Stimulated activated CD4-positive, alpha-beta T cell treated with anti-CD3 and anti-CD28 coated beads, Interleukin-1b, Interleukin-23, amount 100 ng/mL, for 24 hours (primary cell): ENCODE measurements at places on chromosomes 11 and 22.

- DNase-seq: no peak
Observed at GRCh38 chr22:47027766-47028165, 265.3 kb downstream of the TBC1D22A start.

DNA sequence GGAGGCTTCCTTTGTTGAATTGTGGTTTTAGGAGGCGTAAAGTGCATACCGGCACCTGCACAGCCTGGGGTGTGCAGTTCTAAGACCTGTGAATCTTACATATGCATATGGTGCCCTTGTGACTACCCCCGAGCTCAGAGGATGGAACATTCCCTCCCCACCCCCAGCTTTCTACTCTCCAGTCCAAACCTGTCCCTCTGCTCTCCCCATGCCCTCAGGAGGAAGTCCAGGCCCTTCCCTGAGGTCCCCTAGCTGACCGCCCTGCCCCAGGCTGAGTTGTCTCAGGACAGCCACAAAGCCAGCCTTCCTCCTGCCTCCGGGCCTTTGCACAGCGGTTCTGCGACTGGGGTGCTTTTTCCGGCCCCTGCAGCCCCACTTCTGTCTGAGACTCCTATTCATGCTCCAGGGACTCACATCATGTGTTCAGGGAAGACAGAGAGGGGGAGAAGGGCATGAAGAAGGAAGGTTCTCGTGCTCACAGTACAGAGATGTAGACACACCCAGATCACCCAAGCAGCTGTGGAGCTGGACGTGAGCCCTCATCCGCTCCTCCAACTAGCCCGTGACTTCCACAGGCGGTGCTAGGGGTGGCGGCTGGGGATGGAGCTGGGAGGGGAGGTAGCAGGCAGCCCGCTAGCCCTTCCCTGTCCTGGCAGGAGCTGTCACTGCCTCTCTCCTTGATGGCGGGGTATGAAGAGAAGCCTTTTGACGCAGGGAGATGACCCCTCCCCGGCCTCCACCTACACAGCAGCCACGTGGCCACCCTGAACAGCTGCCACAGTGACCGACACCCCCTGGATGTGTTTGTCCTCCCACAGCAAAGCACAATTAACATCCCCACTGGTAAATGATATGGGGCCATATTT, 50.8 kb downstream of the FLRT1 start:
- DNase-seq: no peak

GRCh38 chr11:94675239-94675638, 92.9 kb upstream of the AMOTL1 start:
- no peak for DNase-seq

DNA sequence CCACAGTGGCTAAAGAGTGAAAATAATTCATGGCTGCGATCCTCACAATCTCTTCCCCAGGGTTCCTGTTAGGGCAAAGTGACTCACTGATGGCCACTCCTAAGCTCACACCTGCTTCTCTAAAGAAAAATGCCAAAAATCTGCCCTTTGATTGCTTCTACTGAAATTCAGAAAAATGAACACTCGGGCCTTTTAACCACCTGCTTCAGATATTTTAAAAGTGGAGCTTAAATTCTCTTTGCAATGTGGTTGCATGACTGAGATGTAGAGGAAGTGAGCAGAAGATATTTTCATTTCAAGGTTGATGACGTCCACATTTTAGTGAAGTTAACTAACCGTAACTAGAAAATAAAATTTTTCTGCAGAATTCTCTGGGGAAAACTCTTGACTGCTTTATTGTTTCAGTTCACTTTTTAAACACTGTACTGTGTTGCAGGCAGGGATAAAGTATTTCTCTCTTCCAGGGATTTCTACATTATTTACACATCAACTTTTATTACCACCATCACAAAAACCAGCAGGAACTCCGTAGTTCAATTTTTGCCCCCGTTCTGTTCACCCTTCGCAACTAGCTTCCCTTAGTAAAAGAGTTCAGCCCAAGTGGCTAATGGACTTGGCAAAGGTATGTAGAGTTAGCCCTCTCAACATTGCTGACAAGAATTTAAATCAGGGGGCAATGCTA, 8.5 kb downstream of the RAB30 start:
- DNase-seq: no peak

- no peak for DNase-seq
Observed at GRCh38 chr11:38612701-38613100, 2014.7 kb upstream of the RAG2 start.

- DNase-seq: no peak
Observed at GRCh38 chr11:70040452-70040851, 37.7 kb upstream of the ANO1 start.

GRCh38 chr11:82176945-82177344, 556.7 kb downstream of the FAM181B start:
- DNase-seq: no peak

GRCh38 chr11:61667684-61668305, 12.4 kb upstream of the DAGLA start:
- DNase-seq: no peak

DNA sequence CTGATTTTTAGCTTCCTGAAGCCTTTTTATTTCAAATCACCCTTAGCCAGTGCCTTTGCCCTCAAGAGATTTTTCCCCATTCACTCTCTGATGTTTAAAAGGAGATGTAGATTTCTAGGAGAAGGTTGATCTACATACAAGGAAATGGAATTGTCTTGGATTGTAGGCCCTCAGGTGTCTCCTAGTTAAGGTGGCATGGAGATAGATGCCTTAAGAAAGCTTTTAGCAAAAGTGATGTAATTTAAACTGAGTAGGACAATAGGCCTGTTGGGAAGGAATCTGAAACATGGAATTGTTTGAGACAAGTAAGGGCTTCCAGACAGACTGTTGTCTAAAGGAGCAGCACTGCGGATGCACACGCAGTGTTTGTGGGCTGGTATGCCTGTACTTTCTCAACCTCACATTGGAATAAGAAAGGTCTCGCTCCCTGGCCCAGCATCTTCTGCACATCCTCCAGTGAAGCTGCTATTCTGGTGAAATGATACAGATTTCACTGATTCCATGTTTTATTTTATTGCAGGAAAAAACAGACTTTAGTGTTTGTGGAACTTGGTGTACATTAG, 69.8 kb upstream of the SLC25A18 start:
- DNase-seq: no peak

GRCh38 chr11:87122852-87123251, 85.1 kb downstream of the TMEM135 start:
- DNase-seq: no peak

GRCh38 chr11:122793515-122793914, 44.8 kb upstream of the CRTAM start:
- no peak for DNase-seq

- DNase-seq: no peak
Observed at GRCh38 chr11:28537822-28538221, 429.6 kb downstream of the METTL15 start.

- DNase-seq: no peak
Observed at GRCh38 chr22:38346506-38346905, 29.3 kb upstream of the CSNK1E start.

GRCh38 chr11:121293288-121293594, 670 bp downstream of the SC5D start:
- DNase-seq: no peak

- no peak for DNase-seq
Observed at GRCh38 chr11:108786281-108786990, 121.6 kb downstream of the DDX10 start.

- DNase-seq: no peak
Observed at GRCh38 chr22:17536269-17536668, 27.0 kb upstream of the SLC25A18 start.

GRCh38 chr11:125315079-125315740, 150.7 kb downstream of the PKNOX2 start:
- DNase-seq: no peak

DNA sequence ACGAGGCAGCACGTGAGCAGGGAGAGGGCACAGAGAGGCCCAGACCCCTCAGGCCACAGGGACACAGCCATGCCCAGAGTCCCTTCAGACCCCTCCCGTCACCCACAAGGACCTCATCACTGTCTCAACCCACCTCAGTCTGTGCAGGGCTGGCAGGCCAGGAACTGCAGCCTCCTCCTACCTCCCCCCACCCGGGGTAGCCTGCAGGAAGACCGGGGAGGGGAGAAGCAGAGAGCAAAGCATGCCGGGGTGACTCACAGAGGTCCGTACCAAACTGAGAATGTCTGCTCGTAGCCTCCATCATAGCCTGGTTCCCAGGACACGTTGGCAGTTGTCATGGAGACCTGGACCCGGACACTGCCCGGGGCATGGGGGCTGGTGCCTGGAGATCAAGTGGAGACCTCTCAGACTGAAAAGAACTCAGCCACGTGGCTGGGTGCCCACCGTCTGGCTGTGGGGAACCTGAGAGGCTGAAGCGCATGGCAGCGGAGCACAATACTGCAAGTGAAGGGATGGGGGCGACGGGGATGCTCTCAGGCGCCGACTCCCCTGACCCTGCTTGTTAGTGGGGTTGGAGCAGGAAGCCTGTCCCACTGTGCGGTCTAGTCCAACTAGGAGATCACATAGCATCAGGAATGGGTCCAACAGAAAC, 27.2 kb downstream of the IGSF9B start:
- no peak for DNase-seq

DNA sequence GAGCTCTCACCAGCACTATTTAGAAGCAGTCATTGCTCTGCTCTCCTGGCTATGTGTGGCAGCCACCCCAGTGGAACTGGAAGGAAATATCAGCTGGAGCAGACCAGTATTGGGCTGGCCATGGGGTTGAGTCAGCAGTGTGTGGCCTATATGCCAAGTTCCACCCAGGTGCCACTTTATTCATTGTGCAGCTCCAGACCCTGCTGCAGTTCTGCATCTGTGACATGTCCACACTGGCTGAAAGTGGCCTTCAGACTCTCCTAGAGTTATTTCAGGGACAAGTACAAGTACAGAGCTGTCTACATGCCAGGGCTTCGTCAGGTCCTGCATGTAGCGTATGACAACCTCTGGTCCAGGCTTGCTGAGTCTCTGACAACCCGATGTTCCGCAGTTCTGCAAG, 55.2 kb downstream of the CABIN1 start:
- no peak for DNase-seq

- DNase-seq: no peak
Observed at GRCh38 chr11:95140397-95141033, 50.9 kb downstream of the ENDOD1 start.

DNA sequence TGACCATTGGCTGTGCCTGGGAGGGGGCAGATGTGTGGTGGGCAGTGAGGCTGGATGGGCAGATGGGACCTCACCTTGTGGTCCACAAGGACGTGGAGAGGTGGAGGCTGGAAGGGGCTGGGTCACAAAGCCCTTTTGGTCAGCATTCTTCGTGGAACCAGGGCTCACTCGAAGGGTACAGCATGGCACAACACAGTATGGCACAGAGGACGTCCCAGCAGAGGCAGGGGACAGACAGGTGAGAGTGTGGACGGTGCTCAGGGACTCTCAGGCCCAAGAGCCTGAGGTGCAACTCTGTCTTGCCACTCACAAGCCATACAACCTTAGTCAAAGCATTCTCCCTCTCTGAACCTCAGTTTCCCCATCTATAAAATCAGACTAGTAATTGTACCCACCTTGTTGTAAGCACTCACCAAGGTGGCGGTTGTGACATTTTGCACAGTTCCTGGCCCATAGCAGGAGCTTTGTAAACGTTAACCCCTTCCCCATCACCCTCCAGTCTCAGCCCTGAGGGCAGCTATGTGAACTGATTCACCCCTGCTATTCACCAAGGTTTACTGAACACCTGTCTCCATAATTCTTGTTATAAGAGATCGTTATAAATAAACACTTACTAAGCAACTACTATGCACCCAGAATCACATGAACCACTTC, 11.6 kb upstream of the TSKU start:
- DNase-seq: no peak

- no peak for DNase-seq
Observed at GRCh38 chr11:79383874-79384273, 57.0 kb downstream of the TENM4 start.

DNA sequence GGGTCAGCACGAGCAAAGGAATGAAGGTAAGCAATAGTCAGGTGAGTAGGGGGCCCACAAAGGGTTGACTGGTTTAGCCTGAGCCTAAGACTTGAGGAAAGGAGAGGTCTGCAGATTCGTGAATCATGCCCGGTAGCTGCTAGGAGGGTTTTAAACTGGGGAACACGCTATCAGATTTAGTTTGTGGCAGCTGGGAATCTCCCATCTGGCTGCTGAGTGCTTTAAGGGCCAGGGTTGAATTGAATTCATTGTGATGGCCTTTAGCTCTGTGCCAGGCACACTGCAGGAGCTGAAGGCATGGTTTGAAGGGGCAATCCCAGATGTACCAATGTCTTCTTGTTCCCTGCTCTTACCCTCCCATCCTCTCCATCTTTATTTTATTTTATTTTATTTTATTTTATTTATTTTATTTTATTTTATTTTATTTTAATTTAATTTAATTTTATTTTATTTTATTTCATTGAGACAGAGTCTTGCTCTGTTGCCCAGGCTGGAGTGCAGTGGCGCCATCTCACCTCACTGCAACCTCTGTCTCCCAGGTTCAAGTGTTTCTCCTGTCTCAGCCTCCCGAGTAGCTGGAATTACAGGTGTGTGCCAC, 1.9 kb upstream of the NECTIN1 start:
- no peak for DNase-seq

GRCh38 chr22:44097263-44098020, 73.3 kb downstream of the PARVB start:
- DNase-seq: no peak
